ENCODE measurements at places on chromosomes 2 and 18. TPM values are rescaled to one million over a fixed set of nuclear protein-coding genes. Genes with fewer than 3 reads are reported as not detected.

- peak; percentile 84 for DNase-seq
These were observed 10.8 kb upstream of the ALPP start for GRCh38 chr2:232367591-232368233.

GRCh38 chr2:19046986-19047780, 311.2 kb downstream of the OSR1 start:
- DNase-seq, result no peak

DNA sequence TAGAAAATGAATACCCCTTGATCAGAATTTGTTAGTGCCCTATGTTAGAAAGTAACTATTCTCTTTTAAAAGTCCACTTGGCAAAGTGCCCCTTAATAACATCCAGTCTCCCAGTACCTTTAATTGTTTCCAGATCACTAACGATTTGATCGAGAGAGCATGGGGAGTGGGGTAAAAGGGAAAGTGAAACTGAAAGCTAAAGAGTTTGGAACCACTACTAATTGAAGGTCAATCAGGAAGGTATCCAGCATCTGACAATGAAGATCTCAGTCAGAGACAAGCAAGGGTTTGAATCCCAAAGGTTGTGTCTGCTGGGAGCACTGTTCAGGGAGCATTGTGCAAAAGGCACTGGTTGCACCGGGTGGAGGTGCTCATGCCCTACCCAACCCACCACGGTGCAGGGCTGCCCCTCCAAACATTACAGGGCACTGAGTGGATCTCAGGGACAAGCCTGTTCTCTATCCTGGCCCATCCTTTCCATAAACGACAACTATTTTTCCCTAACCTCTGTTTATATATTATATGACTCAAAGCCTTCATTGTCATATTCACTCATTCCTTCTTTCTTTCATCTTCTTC, 14.6 kb upstream of the RIT2 start:
- DNase-seq, result no peak

- no peak for DNase-seq
These were observed 73.5 kb downstream of the LIMS1 start for GRCh38 chr2:108607706-108608301.

DNA sequence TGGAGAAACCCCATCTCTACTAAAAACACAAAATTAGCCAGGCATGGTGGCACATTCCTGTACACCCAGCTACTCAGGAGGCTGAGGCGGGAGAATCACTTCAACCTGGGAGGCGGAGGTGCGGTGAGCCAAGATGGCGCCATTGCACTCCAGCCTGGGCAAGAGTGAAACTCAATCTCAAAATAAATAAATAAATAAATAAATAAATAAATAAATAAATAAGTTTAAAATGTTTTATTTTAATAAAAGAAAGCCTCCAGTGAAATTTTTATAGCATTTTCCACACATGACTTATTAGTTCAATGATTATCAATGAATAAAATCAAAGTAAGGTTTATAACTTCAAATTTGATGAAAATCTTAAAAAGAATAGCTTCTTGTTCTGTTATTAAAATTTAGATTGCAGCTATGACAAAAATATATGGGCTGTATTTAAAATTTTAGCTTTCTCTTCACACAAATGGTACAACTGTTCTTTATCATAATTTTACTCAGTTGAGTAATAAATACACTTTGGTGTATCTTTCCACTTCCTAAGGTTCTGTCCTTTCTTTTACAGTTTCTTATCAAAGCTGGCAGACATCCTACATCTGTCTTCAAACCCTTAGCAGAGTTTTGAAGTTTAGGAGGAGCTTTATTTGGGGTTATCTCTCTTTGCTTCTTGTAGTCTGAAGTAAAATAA, 78.4 kb upstream of the ZSWIM2 start:
- no peak for DNase-seq

DNA sequence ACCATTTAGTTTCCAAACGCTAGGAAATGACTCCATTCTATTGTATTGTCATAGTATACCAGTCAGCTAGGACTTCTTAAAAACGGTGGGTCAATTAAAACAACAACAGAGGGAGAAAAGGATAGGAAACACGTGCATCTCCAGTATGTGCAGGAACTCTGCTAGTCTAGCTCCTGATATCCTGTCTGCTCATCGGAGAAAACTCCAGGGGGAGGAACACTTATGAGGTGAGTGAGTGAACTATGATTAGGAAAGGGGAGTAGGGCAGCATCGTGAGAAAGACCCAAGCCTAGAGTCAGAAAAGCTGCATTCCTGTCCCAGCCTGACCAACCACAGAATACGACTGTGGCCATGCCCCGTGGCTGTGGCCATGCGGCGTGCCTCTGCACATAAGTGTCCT, 34.2 kb downstream of the DTNB start:
- DNase-seq, result no peak

- no peak for DNase-seq
These were observed 129.3 kb downstream of the AGAP1 start for GRCh38 chr2:235623111-235623510.

DNA sequence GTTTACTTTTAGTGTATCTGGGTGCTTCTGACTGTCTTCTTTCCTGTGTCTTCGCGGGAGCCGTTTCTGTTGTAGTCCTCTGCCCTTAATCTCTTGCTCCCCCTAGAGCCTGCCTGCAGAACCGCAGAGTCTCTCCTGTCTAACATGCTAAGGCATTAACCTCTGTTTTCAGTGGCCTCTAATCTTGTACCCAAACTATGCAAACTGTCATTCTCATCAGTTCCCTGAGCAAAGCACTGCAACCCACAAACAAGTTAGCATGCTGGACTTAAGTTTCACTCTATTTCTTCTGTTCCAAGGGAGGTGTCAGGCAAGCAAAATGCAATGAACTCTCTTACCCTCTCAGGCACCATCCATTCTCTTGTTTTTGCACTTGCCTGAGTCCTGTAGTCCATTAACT, 138.4 kb downstream of the OTX1 start:
- peak; percentile 21 for DNase-seq

GRCh38 chr18:62716619-62717168, 1.4 kb downstream of the PHLPP1 start:
- peak; percentile 73 for DNase-seq

- no peak for DNase-seq
These were observed 32.2 kb downstream of the NHEJ1 start for GRCh38 chr2:219128396-219128795.

DNA sequence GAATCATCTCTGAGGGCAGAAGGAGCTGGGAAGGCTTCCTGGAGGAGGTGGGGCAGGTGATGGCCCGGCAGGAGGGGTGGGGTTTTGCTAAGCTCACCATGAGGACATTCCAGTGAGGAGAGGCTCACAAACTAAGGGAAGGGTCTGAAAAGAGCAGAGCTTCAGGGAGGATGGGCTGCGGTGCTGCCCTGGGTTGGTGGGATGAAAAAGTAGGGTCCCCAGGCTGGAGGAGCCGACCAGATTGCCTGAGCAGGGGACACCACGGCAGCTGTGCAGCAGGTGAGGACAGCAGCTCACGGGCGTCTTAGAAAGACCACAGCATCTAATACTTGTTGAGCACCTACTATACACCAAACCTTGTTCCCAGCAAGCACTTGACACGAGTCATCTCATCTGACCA, 82.2 kb downstream of the DYSF start:
- no peak for DNase-seq

DNA sequence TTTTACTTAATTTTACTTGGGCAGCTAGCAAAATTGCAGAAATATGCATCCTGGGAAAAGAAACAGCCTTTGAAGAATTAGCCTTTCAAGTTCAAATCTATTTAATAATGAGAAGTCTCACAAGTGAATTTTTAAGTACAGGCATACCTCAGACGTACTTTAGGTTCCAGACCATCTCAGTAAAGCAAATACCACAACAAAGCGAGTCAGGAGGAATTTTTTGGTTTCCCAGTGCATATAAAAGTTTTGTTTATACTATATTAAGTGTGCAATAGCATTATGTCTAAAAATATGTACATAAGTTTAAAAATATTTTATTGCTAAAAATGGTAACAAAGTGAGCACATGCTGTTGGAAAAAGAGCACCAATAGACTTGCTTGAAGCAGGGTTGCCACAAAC, 50.8 kb upstream of the TWSG1 start:
- no peak for DNase-seq

DNA sequence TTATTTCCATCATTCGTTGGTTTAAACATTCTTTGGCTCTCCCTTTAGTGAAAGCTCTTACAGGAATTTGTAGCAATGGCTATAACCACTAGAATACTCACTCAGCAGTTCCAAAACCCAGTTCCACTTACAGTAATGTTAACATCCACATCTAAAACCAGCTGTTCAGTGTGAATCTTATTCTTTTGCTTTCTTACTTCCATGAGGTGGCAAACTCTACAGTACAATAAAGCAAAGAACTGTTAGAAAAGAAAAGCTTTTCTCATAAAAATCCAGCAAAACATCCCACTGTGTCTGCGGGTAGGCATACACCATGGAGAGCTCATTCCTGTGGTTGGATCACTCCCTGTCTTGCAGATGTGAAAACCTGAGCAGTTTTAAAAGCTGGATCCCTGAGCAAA, 147.1 kb downstream of the ARHGAP28 start:
- DNase-seq, result no peak

GRCh38 chr18:8556424-8556823, 52.8 kb upstream of the RAB12 start:
- no peak for DNase-seq

GRCh38 chr18:79867666-79868065, 69.9 kb downstream of the KCNG2 start:
- DNase-seq, result no peak

DNA sequence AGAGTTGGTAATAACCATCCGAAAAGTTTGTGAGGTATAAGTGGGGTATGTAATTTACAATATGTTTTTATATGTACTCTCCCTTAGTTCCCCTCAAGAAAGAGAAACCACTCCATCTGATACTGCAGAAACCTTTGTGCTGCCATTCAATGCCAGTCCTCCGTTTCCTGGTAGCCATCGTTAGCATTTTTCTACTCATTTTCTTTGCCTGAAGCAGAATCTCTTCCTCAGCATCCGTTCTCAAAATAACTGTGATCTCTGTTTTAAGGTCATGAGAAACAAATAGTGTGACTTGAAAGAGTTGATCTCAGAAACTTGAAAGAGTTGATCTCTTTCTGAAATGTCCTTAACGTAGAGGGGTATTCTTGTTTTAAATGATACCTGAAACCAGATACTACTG, 996 bp downstream of the PTCD3 start:
- DNase-seq, result no peak

GRCh38 chr2:84919885-84920580, 14.6 kb downstream of the TMSB10 start:
- DNase-seq, result no peak

GRCh38 chr18:77461062-77461688, 211.5 kb downstream of the GALR1 start:
- no peak for DNase-seq

The PLA2R1 gene
- total RNA-seq, result 2.2 TPM

The FHL2 gene
- 33.2 TPM for total RNA-seq

The EMX1 gene
- 4.8 TPM for total RNA-seq

The SLC39A6 gene
- total RNA-seq, result 37.2 TPM

The COLEC12 gene
- total RNA-seq, result 2.3 TPM

The AKAIN1 gene
- not detected for total RNA-seq

Data from H1 (cell line).